ENCODE measurements at places on chromosomes 12 and 14.

DNA sequence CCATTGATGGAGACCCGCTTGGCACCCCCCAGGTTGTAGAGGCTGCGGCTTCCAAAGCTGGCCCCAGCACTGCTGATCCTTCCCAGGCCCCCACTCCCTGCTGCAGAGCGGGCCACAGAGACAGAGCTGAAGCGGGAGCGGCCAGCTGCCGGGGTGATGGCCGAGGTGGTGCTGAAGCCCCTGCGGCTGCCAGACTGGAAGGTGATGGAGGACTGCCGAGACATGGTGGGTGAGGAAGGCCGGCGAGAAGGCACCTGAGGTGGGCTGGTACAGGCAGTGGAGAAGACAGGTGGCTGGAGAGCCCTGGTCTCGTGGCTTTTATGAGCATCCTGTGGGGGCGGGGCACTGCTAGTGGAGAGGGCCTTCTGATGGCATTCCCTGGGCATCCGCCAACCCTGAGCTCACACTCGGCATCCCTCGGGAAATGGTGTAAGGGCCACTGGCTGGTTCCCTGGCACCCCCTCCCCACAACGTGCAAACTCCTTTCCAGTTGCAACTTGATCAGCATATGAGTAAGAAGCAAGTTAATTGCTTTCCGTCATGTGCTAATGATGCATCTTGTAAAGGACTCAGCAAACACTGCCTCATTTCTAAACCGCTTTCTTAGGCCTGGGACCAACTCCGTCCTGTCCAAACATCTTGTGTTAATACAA is at the start of gene KRT75:
Gene KRT75, minus strand, starts transcription at position 291 of the 653 bp plus-strand sequence. Its CDS starts 67 bp downstream, at position 224.
- no peak for DNase-seq

DNA sequence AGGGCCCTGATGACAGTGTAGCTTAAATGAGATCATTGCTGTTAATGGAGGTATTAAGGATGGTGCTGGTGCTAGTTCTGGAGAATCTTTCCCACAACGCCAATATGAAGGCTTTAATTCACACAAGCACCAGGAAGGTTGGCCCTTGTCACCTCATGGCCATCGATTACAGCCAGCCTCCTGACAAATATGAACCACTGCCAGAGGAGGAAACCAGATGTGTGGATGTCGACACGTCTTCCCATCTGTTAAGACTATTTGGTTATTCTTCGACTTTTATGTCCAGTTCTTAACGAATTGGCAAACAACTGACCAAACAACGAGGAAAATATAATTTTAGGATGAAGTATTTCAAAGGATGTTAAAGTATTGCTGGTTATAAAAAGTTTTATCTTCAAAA is 79.5 kb downstream of the PIK3C2G start:
- DNase-seq = no peak

GRCh38 chr12:34406228-34406995 is 384.1 kb downstream of the ALG10 start:
- DNase-seq = no peak

DNA sequence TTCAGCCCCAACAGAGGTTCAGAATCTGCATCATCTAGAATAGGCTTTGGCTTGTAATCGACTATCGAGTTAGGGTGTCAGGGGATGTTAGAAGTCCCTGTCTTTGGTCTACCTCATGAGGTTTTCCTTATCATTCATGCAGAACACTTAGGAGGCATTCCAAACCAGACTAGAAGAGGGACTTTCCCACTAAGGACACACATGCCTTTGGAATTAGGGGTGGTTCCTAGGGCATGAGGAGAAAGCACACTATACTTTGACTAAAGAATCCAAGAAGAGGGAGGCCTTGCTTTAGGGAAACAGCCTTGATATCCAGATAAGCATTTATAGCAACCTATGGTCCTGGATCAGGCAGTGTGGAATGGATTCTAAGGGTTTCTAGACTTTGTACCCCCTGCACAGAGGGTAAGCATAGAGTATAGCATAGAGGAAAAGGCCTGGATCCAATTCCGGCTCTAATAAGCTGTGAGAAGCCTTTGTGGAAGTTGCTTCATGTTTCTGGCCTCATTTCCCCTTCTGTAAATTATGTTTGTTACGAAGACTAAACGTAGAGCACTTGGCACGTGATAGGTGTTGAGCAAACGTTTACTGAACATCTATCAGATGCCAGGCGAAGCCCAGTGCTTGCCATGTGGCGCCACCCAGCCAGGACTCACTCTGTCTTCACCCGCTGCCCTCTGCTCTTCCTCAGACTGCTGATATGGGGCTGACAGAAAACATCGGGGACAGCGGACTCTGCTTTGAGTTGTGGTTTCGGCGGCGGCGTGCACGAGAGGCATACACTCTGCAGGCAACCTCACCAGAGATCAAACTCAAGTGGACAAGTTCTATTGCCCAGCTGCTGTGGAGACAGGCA is 13.2 kb downstream of the ZNF219 start:
- DNase-seq = no peak

- DNase-seq = no peak
These were observed 209.8 kb downstream of the BCL11B start for GRCh38 chr14:99062216-99062615.

- no peak for DNase-seq
These were observed 224.5 kb upstream of the FOXG1 start for GRCh38 chr14:28542040-28542439.

- DNase-seq = no peak
These were observed 138.4 kb downstream of the SEC23A start for GRCh38 chr14:38964630-38965029.

DNA sequence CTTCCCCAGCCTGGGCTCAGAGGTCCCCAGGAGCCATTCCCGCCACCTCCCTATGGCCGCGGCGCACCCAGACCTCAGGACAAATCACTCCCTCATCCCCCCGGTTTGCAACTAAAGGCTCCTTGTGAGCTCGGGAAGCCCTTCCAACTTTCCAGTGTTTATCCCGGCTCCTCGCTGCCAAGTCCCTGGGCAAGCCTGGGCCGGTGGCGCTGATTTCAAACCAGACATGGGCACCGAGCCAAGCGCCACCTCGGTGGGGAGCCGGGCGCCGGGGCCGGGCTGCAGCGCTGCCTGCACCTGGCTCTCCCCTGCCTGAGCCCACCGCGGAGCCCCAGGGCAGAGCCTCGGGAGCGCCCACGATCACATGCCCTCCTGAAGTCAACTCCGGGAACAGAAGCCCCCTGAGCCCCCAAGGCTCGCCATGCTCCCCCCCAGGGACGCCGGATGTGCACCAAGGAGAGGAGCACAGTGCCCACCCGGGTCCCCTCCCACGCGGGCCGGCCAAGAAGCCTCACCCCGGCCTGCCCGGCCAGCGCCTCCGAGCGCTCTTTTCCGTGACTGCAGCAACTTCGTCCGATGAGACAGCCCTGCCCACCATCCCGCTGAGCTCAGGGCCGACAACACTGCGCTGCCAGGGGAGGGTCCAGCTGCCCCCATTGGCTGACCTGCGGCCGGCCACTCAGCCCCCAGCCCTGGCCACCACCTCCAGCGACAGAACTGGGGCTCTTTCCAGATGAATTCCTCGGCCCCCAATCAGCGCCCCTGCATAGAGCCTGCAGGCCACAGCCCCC is 50.0 kb downstream of the NCOR2 start:
- DNase-seq = no peak

- no peak for DNase-seq
These were observed 433.7 kb downstream of the RAD51B start for GRCh38 chr14:68253160-68253780.

DNA sequence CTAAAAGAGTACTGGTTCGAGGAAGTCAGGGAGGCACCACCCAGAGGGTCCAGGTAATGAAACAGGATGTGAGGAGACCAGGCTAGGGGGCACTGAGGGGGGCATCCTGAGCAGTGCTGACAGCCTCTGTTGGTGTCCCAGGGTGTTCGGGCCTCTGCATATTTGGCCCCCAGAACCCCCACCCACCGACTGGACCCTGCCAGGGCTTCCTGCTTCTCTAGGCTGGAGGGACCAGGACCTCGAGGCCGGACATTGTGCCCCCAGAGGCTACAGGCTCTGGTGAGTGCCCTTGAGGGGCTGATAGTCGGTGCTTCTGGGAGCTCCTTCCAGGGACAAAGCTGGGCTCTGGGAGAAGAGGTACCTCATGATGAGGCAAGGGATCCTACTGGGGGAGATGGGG is 2.6 kb downstream of the TROAP start:
- no peak for DNase-seq

- DNase-seq = peak; percentile 83
These were observed 1101.2 kb upstream of the TMEM132C start for GRCh38 chr12:127165567-127166392.

DNA sequence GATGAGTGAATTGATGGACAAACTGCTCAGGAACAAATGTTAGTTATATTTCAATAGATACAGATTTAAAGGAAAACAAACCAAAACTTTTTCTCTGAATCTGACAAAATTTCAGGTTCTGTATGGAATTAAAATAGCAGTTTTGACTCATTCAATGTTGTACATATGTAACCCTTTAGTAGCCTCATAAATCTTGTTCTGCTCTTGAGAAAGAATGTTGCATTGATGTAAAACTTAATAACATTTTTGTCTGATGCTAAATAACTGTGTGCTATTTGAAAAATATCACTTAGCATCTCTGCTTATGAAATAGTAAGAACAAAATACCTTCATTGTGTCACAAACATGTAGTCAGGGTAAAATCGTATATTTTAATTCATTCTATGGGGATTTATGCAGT is 168.9 kb upstream of the NOVA1 start:
- DNase-seq = no peak

GRCh38 chr12:104858611-104859543 is 99.2 kb downstream of the SLC41A2 start:
- no peak for DNase-seq

DNA sequence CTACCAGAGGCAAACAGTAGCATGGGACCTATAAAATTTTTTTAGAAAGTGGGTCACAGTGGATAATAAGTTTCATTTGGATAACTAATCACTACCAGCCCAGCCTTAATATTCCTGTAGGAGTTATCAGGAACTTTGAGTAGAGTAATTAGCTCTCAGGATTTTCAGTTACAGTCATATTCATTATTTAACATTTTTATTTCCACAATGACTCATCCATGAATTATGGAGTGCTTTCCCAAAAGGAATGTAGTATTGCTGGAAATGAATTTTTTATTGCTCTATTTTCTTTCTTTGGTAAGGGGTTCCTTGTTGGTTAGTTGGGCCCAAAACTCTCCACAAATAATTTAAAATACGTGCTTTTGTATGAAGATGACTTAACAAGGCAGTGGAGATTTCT is 53.7 kb downstream of the ERC1 start:
- DNase-seq = no peak

DNA sequence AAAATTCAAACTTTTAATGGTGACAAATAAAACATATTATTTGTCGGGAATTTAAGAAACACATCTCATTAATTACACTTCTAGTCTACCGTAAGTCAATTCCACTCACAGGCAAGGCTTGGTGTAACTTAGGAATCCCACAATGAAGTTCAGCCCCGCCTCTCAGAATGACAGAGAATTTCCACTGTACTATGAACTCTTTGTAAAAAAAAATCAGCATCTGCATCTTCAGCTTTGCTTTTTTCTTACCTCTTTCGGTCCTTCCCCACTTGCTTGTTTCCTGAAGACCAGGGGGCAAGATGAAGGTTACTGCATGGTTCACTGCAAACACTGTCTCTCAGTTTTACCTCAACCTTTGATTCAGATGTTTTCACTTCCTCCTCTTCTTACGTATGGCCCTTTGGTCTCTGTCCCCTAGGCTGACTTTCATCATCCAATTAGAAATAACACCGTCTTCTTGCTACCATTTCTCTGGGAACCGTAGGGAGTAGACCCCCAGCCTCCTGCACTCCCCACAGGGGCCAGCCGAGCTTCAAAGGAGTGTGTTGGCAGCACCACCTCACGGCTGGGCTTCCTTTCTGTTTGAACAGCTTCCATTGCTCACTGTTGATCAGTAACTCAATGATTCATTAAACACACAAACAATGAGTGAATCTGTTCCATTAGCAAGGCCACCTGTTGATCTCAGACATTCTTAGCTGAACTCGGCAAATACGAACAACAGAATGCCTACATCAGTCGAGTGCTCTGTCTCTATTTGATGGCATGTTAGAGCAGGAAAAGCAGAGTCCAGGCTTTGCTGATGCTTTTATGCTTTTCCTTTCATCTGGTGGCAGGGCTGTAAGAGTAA is 343.0 kb downstream of the BMP4 start:
- DNase-seq = no peak

DNA sequence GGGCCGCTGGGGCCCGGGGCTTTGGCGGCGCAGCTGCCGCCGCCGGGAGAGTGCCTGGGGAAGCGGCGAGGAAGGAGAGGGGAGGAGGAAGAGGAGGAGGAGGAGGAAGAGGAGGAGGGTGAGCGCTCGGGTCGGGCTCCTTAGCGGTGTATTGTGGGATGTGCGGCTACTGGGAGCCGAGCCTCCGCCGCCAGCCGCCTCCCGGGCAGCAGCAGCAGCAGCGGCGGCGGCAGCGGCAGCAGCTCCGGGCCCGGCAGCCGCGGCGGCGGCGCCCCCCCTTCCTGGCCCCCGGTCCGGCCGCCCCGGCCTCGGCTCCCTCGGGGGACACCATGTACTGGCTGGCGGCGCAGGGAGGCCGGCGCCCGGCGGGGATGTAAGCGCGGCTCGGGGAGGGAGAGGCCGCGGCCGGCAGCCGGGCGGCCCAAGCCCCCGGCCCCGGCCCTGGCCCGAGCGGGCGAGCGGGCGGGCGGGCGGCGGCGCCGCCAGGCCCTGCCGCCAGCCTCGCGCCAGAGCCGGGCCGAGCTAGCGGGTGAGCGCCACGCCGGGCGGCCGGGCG is at the start of gene SETD1B:
Gene SETD1B, plus strand, starts transcription at position 149 of the 556 bp plus-strand sequence. CDS start 729 bp downstream, outside the sequence.
- peak; percentile 71 for DNase-seq

GRCh38 chr12:68745376-68745903 is 536 bp upstream of the SLC35E3 start:
- DNase-seq = no peak

DNA sequence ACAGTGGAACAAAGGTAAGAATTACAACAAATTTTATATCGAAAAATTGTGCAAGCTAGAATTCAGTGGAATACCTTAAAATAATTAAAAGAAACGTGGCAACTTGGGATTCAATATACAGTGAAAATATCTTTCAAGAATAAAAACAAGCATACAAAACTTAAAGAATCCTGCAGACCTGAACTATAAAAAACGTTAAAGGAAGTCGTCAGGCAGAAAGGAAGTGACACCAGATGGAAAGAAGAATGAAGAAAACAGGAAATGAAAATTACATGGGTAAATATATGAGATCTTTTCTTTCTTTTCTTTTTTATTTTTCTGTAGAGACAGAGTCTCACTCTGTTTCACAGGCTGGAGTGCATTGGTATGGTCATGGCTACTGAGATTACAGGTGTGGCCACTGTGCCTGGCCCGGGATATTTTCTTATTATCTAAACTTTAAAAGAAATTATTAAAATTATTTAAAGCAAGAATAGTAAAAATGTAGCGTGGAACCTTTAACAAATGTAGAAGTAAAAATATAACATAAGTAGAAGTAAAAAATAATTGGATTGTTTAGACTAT is 4.7 kb downstream of the MGP start:
- no peak for DNase-seq

- no peak for DNase-seq
These were observed 64.0 kb downstream of the MYF5 start for GRCh38 chr12:80780746-80781145.

- no peak for DNase-seq
These were observed 19.9 kb downstream of the SETD3 start for GRCh38 chr14:99460793-99461192.

- no peak for DNase-seq
These were observed 305.6 kb downstream of the RAD51B start for GRCh38 chr14:68124979-68125731.

GRCh38 chr14:23801766-23802165 is 151.8 kb upstream of the DHRS4 start:
- DNase-seq = no peak

GRCh38 chr12:116325336-116325664 is 47.8 kb upstream of the MED13L start:
- DNase-seq = no peak

GRCh38 chr14:72600551-72601330 is 293.2 kb downstream of the DPF3 start:
- DNase-seq = no peak

All from CD4-positive, alpha-beta T cell treated with Interleukin-6 for 4 hours (primary cell).